ENCODE measurements at places on chromosomes 7 and 10.

- no peak for DNase-seq
These were observed 19.6 kb downstream of the ARID5B start for GRCh38 chr10:61921143-61921542.

GRCh38 chr7:24401628-24402593, 117.9 kb downstream of the NPY start:
- no peak for DNase-seq

GRCh38 chr7:106180721-106181120, 68.6 kb upstream of the SYPL1 start:
- no peak for DNase-seq

DNA sequence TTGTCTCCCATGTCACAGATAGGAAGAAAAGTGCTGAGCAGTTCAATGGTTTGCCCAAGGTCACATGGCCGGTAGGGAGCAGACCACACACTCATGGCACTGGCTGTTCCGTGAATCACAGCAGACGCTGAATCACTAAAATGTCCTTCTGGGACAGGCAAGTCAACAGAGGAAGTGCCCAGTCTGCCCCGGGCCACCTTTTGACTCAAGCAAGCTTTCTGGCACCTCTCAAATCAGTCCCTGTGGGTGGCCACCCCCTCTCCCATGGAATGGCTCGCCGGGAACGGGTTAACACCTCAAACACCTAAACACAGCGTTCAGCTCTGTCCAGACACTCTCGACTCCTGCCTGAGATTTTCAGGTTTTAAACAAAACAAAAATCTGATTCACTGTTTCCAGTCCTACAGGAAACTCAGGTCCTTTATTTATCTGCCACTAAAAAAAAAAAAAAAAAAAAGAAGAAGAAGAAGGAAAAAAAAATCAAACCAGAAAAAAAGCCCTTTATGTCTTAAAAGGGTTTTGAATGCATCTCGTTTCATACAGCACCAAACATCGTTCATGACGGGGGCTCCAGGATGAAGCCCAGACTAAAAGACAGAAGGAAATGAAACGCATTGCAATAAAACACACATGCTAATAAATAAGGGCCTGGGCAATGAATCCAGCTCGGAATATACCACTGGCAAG, 15.5 kb downstream of the CARD11 start:
- DNase-seq, result no peak

GRCh38 chr10:5546891-5547680, 22.3 kb downstream of the CALML3 start:
- DNase-seq, result no peak

DNA sequence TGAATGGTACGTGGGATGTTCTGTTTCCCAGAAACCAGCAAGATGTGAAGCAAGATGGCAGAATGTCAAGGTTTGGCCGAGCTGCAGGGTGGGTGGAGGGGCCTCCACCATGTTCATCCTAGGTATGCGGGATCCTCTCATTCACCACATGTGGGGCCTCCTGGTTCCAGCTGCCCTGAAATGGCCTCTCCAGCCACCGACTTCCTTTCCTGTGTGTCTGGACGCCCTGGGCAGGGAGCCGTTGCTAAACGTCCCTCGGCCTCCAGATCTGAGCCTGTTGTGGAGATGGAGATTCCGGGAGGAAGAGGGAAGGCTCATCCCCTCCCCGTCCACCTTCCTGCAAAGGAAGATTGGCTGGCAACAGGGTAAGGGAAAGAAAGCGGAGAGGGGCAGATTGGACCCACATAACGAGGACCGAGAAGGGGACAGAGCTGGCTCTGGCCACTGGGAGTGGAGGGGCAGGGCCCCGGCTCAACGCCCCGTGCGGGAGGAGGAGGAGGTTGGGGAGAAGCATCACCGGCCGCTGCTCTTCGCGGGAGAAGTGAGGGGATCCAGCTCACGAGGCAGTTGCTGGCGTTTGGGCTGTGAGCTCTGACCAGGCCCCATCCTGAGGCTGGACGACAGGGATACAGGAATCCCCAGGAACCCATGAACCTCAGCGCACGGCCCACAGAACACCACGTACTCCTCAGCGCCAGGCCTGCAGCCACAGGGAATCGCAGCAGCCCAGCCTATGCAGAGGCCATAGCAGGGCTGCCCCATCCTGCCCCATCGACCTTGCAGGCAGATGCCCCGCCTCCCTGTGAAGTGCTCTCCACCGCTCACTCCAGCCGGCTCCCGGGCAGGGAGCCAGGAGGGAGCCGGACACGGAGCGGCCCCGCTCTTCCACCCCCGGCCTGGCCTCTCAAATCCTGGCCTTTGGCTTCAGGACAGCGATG, 98.3 kb downstream of the FOXL3 start:
- DNase-seq, result no peak

DNA sequence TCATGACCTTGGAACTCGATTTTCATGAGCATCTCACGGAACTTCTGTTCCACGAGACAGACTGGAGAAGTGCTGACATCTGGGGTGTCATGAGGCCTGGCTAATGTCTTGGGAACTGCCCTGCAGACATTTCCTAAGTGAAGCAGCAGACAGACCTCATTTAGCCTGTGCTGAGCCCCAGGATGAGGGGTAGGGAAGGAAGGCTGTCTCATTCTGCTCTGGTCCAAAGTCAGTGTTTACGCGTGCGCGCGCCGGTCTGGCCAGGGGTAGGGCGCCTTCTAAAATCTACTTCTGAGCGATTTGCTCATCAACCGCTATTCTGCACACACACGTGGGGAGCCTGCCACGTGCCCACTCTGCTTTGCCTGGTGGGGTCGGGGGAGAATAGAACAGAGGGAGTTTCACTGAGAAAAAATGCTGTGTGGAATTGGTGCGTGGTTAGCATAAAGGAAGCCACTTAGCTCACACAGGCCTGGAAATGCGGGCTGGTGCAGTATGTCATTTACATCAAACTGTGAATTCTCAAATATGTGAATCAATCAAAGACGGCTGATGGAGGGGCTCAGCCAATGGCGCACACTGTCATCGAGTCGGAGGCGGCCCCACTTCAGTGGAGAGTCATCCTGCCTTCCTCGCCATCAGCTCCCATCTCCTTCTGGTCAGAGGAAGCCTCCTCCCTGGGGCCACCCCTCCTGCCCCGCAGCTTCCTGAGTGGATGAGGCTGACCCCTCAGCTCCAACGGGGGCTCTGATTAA, 335.1 kb downstream of the ADARB2 start:
- no peak for DNase-seq

- DNase-seq, result no peak
These were observed 209.6 kb downstream of the DKK1 start for GRCh38 chr10:52523696-52524095.

- DNase-seq, result no peak
These were observed 88.9 kb downstream of the CHRM2 start for GRCh38 chr7:136957391-136957790.

GRCh38 chr10:113243311-113243710, 293.3 kb downstream of the TCF7L2 start:
- no peak for DNase-seq

- DNase-seq, result no peak
These were observed 770.9 kb downstream of the TNS3 start for GRCh38 chr7:46810986-46811385.

DNA sequence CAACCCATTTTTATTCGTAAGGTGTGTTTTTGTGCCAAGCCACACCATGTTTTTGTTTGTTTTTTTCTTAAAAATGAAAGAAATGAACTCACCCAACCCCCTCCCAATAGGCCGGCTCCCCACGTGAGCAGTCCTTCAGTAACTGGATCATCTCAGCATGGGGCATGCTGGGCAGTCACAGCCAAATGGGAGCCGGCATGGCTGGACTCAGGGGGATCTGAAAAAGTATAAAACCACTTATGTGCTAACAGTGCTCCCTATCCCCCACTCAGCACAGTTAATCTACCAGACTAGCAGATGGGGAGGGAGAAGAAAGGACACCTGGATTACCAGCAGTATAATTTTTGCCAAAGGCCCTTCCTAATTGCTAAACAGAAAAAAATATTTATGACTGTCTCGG, 39.3 kb downstream of the BAZ1B start:
- no peak for DNase-seq

- no peak for DNase-seq
These were observed 409.0 kb upstream of the NRP1 start for GRCh38 chr10:33743429-33743857.

GRCh38 chr10:80064120-80064886, 14.2 kb upstream of the TMEM254 start:
- DNase-seq, result no peak

GRCh38 chr10:105189463-105189800, 548.3 kb downstream of the SORCS3 start:
- DNase-seq, result no peak
